ENCODE measurements at places on chromosomes 1 and 21.
A peak's percentile ranks its signal among the peaks of the same experiment; 100 is the strongest.

- DNase-seq, result no peak
Observed at GRCh38 chr21:42505090-42505726, 8.4 kb upstream of the SLC37A1 start.

DNA sequence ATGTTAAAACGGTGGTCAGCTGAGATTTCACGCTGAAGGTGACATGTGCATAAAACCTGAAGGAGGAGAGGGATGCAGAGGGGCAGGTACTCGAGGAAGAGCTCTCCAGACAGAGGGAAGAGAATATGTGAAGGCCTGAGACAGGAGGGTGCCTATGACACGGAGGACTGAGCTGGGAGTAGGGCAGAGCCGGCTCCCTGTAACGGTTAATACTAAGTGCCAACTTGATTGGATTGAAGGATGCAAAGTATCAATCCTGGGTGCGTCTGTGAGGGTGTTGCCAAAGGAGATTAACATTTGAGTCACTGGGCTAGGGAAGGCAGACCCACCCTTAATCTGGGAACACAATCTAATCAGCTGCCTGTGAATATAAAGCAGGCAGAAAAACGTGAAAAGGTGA is 136.2 kb upstream of the SYT6 start:
- no peak for DNase-seq

GRCh38 chr1:244322181-244322580 is 129.5 kb downstream of the ADSS2 start:
- DNase-seq, result no peak

- DNase-seq, result no peak
Observed at GRCh38 chr1:167357305-167357704, 136.6 kb downstream of the POU2F1 start.

DNA sequence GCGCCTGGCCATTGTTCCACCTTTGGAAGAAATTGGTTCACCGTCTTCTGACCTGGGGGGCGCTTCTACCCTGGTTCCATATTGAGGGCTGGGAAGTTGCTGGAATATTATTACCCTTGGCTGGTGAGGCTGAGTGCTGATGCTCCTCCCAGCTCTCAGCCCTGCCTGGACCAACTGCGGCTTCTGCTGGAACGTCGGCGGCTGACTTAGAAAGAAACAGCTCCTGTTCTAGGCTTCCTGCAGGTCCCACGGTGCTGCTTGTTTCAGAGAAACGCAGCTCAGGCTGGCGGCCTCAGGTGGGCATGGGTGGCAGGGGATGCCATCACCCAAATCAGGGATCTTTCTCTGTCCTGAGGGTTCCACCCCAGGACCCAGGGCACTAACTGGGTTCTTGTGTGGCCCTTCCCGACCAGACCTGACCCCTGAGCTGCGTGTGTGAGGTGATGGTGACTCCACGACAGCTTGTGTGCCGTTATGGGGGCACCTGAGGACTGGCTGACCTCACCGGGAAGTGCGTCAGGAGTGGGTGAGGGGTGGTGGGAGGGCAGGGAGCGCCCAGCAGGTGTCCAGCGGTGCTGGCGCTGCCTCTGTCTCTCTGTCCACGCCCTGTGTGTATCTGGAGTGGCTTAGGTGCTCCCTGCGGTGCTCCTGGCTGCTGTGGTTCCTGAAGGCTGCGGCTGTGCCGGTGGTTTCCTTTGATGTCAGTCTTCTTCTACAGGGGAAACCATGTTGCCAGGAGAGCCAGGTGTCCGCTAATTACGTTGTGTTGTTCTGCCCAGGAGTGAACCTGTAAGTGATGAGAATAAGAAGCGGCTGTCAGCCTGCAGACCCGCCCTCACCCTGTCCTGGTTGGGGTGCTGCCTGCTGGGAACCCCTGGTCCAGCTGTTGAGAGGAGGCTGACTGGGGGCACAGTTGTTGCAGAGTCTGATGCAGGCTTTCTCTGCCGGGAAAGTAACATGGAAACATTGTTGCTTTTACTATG is 8.9 kb downstream of the SKI start:
- peak; percentile 74 for DNase-seq

DNA sequence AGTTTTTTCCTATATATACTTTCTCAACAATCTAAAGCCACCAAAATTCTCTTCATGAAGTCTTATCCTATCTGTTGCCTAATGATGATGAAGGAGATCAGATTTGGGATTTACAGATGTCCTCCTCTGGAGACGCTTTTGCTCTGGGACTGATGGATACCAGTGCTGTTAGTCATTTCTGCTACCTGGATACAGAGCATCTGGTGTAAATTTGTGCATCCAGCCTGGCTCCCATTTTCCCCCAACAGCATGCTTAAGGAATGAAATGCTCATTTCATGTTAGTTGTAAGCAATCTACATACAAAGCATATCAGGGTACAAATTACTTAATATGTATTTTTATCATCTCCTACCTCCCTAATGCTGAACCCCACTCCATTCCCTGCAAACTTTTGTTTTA is 57.7 kb downstream of the HNRNPR start:
- DNase-seq, result no peak

DNA sequence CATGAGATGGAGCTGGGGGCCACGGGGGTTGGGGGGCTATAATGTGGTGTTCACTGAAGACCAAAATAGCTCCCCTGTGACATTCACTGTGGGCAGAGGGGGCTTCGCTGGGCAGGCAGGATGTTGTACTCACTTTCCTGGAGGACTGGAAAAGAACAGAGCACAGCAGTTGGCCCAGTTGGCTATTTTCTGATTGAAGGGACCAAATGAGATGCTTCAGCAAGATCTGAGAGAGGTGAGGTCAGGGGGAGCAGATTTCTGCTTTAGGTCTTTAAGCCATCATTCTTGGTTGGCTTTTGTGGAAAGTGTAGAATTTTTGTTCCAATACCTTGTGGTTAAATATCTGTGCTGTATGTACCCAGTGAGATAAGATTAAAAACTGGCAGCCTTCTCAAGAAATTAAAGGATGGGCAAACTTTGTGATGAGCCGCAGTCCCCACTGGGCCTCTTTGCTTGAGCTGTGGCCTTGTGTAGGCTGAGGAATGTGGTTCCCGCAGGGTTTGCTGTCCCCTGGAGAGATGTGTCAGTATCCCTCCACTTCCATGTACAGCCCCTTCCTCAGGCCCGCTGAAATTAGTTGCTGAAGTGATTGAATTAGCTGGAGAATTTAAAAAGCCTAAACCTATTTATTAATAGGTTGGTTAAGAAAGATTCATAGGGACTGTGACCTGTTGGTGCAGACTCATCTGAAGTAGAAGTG is 80.7 kb downstream of the ATP5PO start:
- DNase-seq, result no peak

DNA sequence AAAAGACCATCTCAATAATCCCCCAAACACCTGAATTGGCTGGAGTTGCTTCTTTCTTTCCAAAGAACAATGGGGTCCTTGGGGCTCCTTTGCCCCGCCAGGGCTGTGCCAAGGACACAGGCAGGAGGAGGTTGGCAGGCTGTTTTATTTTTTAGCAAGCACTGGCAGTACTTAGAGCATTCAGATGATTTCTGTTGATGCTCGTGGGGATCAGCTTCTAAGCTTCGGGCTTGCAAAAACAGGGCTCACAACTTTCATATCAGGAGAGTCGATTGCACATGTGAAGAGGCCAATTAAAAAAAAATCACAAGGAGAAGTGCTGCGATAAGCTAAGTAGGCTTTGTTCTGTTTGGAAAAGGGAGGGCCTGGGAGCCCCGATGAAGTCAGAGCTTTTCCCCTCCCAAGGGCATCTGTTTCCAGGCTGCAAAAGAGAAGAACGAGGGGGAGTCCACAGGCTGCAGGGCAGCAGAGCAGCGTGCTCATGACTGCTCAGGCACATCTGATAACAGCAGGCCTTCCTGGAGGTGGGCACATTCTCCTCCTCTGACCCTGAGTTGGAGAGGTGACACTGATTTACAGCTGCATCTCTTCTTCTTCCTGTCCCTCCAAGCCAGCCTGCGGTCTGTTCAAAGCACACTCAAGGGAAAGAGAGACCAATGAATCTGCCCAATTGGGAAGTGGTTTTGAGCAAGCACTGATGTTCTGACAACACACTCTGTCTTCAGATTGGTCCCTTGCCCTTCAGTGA is 27.3 kb upstream of the BCAR3 start:
- DNase-seq, result no peak

- no peak for DNase-seq
Observed at GRCh38 chr1:225949041-225949440, 8.0 kb upstream of the LEFTY2 start.

- peak; percentile 87 for DNase-seq
Observed at GRCh38 chr1:25549273-25550154, 6.1 kb downstream of the LDLRAP1 start.

GRCh38 chr1:153547560-153548551 is 1.2 kb downstream of the S100A3 start:
- DNase-seq, result no peak

GRCh38 chr1:117967881-117968280 is 38.3 kb downstream of the WDR3 start:
- DNase-seq, result no peak

DNA sequence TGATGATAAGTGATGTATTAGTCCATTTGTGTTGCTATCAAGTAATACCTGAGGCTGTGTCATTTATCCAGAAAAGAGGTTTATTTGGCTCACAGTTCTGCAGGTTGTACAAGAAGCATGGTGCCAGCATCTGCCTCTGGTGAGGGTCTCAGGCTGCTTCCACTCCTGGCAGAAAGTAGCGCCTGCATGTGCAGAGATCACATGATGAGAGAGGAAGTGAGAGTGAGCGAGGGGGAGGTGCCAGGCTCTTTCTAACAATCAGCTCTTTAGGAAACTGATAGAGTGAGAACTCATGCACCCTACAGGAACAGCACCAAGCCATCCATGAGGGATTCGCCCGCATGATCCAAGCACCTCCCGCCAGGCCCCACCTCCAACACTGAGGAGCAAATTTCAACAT is 2.2 kb upstream of the FHAD1 start:
- DNase-seq, result no peak

GRCh38 chr21:40512590-40512989 is 334.4 kb downstream of the DSCAM start:
- DNase-seq, result no peak

DNA sequence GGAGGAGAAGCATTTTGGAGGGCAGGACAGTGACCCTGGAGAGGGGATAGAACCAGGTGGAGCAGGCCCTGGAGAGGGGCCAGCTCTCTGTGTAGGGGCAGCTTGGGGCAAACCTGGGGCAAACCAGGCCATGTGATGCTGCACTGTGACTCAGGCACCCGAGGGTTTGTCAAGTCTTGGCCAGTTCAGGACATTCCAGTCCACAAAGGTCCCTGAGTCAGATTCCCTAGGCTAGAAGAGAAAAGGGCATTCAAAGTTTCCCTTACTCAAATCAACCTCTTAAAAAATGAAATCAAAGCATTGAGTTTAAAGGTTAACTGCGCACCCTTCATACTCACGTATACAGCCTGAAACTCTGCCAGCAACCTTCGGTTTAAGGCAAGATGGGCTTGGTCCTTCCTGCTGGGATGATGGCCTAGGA is 25.2 kb upstream of the PLA2G2C start:
- no peak for DNase-seq

- DNase-seq, result peak; percentile 74
Observed at GRCh38 chr1:24413350-24414163, at the start of gene STPG1. Gene STPG1 (minus strand): TSS chr1:24413782. CDS start chr1:24401388, 12,394 bp downstream.

- peak; percentile 60 for DNase-seq
Observed at GRCh38 chr1:84888753-84889152, 4.3 kb downstream of the LPAR3 start.

DNA sequence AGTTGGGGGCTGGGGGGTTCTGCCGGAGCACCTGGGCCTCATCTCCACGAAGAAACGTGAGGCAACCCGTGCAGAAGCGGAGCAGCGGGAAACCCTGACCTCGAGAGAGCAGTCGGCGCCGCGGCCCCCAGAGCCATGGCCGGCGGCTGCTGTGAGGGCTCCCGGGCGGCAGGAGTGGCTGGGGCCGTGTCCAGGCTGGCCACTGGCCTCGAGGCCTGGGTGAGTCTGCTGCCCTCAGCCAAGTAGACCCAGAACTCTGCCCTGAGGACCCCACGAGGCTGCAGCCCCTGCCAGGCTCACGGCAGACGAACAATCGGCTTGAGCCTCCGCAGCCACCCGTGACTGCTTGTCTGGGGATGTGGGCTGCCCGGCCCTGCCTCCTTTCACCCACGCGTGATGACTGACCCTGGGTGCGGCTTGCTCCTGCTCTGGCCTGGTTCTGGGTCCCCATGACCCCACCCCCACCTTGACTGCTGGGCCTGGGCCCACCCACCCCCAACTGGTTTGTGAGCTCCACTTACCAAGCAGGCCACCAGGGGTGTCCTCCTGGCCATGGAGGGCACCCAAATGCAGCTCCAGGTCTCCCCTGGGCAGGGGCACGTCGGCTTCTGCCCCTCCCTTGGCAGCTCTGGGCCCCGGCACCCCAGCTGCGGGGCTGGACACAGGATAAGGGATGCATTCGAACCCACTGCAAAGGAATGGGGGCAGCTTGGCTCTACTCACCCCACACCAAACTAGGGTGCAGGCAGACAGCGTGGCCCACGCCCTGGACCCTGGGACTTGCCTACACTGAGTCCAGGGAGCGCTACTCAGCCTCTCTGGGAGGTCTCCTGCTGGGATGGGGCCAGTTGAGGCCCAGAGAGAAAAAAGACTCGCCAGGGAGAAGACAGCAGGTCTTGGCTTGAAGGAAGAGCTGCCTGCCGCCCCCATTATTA is 34.2 kb downstream of the MORN1 start:
- DNase-seq, result no peak

GRCh38 chr21:45900034-45900868 is 81.3 kb upstream of the COL6A1 start:
- DNase-seq, result no peak

GRCh38 chr1:175833951-175834350 is 90.6 kb upstream of the TNR start:
- no peak for DNase-seq

GRCh38 chr1:31955917-31956736 is 18.0 kb upstream of the PTP4A2 start:
- peak; percentile 77 for DNase-seq

- DNase-seq, result no peak
Observed at GRCh38 chr1:36114371-36114770, 10.7 kb downstream of the COL8A2 start.

- peak; percentile 93 for DNase-seq
Observed at GRCh38 chr1:1307923-1308755, at the start of the genes ACAP3 and PUSL1. Gene ACAP3 (minus strand): TSS chr1:1307930. CDS start chr1:1307815, 115 bp downstream. Gene PUSL1 (plus strand): TSS chr1:1308597. CDS start chr1:1308644, 47 bp downstream.

DNA sequence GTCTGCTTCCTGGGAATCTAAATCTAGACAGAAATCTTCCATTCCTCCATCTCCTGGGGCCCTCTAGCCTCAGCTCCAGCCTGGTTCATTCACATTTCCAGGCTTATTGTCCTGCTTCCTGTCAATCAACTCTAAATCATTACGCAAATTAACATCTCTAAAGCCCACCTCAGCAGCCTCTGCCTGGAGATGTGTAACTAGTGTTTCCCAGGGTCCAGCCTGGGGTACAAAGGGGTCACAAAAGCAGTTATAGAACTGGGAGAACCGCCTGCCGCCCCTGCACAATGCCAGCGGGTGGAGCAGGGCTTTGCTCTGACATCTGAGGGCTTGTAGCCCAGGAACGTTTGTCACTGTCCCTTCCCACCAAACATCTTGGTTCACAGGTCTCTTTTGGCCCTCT is 373.5 kb downstream of the RRAGC start:
- no peak for DNase-seq

GRCh38 chr1:91700332-91700731 is 185.6 kb downstream of the TGFBR3 start:
- no peak for DNase-seq

Measured in CD4-positive, alpha-beta T cell treated with Interleukin-17A for 4 hours (primary cell).